Stimulated activated CD8-positive, alpha-beta memory T cell treated with anti-CD3 and anti-CD28 coated beads, Interleukin-15, amount 100 ng/mL, for 4 hours (primary cell): ENCODE measurements at places on chromosomes 7 and 10.

GRCh38 chr7:19284136-19284535 is 138.9 kb upstream of the FERD3L start:
- DNase-seq, result no peak

GRCh38 chr7:128210036-128210347 is 31.1 kb upstream of the LEP start:
- no peak for DNase-seq

DNA sequence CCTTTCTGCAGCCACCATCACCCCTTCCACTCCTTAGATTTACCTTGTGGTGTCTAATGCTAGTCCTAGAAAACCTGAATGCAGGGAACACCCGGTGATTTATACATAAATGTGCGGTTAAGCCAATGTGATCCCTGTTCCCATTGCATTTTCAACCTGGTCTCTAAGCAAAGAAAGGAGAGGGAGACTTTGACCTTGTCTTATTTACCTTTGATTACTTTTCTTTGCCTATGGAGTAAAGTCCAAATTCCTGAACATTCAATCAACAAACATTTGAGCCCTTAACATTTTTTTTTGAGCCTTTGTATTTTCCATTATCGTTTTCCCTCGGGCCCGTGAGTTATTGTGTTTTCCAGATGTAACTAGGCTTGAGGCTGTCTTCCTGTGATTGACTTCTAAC is 233.9 kb downstream of the ZNF248 start:
- no peak for DNase-seq

GRCh38 chr10:112735041-112735695 is 214.9 kb upstream of the TCF7L2 start:
- no peak for DNase-seq

- DNase-seq, result no peak
Observed at GRCh38 chr7:96303105-96303685, 18.7 kb downstream of the SLC25A13 start.
